ENCODE measurements at places on chromosomes 2 and 18.

GRCh38 chr18:23069898-23070297 lies 65.4 kb upstream of the CABLES1 start:
- DNase-seq, result no peak

DNA sequence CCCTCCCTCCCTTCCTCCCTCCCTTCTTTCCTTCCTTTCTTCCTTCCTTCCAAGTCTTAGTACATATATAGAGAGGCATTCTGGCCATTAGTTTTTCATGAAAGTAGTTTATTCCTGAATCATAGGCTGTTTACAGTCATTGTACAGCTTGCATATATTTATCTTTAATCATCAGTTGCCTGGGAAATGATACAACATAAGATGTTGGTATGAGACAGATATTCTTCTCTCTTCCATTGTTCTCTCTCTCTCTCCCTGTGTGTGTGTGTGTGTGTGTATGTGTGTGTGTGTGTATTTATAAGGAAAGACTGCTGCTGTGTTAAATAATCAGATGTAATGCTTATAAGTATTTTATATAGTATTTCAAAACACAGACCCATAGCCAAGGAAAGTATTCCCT lies 289.8 kb upstream of the UBE2E3 start:
- DNase-seq, result peak; percentile 29

GRCh38 chr2:231545105-231545902 lies 15.1 kb upstream of the NMUR1 start:
- peak; percentile 56 for DNase-seq

GRCh38 chr2:194214192-194214591 lies 1442.8 kb upstream of the SLC39A10 start:
- no peak for DNase-seq

DNA sequence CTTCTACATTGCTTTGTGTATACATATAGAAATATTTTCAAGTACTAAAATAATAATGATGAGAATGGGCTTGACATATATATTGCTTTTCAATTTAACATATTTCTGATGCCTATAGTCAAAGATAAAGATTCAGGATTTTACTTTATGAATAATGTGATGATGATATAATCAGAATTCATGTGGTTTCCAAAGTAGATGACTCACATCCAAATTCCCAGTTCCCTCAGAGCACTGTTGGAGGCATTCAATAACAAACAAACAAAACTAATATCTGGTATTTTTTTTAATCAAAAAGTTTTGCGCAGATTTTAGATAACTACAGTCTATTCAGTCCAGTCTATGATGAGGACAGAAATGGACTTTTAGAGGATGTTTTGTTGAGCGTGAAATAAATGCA lies 2094.5 kb upstream of the CELF4 start:
- peak; percentile 39 for DNase-seq

- no peak for DNase-seq
Measured at GRCh38 chr2:98935111-98935770, 784 bp downstream of the CRACDL start.

- DNase-seq, result no peak
Measured at GRCh38 chr2:223854741-223855140, 17.4 kb upstream of the AP1S3 start.

GRCh38 chr2:232321817-232322559 lies 56.6 kb upstream of the ALPP start:
- DNase-seq, result no peak

GRCh38 chr2:207341804-207342203 lies 176.1 kb upstream of the KLF7 start:
- DNase-seq, result no peak

DNA sequence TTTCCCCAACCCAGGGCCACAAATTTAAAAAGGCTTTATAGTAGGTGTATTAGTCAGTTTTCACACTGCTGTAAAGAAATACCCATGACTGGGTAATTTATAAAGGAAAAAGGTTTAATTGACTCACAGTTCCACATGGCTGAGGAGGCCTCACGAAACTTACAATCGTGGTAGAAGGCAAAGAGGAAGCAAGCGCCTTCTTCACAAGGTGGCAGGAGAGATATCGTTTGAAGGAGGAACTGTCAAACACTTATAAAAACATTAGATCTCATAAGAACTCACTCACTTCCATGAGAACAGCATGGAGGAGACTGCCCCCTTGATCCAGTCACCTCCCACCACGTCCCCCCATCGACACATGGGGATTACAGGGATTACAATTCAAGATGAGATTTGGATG lies 70.4 kb downstream of the FECH start:
- DNase-seq, result no peak

GRCh38 chr18:28432339-28432738 lies 255.4 kb upstream of the CDH2 start:
- no peak for DNase-seq

DNA sequence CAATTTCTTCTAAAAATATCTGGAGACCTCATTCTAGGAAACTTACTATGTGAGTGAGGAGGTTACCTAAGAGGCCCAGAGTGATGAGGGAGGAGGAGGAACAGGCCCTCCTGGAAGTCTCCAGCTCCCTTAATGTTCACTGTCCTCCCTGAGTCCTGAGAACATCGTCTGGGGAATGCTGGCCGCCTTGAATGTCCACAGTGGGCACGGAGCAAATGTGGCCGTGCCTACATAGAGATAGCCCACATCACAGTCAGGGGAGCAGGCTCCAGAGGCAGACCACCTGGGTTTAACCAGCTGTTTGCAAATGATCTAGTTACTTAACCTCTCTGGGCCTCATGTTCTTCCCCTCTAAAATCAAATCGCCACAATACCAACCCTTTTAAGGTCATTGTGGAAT lies 83.0 kb upstream of the LPIN2 start:
- no peak for DNase-seq

- no peak for DNase-seq
Measured at GRCh38 chr2:136215908-136216472, 98.0 kb upstream of the CXCR4 start.

GRCh38 chr2:29272311-29272710 lies 157.1 kb downstream of the CLIP4 start:
- no peak for DNase-seq

DNA sequence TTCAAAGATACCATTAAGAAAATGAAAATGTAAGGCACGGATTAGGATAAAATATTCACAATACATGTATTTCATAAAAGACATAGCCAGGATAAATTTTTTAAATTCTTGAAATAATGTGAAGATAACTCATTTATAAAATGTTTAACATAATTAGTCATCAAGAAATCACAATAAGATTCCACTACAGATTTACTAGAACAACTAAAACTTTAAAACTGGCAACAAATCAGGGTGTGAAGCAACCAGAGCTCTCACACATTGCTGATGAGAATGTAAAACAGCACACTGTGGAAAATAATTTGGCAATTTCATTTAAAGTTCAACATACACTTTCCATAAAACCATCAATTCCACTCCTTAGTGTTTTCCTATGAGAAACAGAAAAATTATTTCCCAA lies 89.6 kb upstream of the UBE2E3 start:
- DNase-seq, result peak; percentile 44

DNA sequence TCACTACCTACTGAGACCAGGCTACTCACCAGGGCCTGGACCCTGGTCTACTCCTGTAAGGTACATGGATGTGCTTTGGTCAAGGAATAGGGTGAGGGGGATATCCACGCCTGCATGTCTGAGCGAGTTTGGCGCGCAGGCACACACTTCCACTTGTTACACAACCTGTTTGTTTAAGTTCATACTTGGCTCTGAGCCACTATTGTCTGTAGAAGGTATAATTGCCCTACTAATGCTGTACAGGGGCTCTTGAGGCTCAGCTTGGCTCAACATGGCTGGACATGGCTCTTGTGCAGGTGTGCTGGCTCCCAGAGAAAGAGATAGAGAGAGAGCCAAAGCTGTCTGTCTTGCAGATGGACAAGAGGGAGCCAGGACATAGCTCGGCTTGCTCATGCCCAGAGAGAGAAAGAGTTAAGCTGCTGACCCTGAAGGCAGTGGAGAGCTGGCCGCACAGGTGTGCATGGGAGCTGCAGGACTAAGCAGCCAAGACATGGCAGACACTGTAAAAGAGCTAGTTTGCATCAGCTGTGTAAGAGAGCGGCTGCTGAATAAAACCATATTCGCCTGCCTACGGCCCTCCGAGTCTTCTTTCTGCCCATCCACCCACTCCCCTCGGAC lies 35.2 kb downstream of the NPPC start:
- DNase-seq, result no peak

DNA sequence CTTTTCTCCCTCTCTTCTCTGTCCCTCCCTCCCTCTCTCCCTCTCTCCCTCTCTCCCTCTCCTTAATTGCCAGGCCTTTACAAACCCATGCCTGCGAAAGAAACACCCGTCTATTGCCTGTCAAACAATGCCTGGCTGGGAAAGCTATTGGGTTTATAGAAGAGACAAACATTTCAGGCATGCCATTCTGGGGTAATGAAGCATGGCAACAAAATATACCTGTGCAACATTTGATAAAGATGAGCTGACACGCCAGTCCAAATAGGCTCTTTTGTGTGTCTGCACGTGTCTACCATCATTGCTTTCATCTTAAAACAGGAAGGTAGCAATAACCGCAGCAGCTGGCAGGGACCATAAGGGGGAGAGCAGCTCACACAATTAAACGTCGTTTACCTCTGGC lies 282.1 kb downstream of the ZNF516 start:
- DNase-seq, result no peak

DNA sequence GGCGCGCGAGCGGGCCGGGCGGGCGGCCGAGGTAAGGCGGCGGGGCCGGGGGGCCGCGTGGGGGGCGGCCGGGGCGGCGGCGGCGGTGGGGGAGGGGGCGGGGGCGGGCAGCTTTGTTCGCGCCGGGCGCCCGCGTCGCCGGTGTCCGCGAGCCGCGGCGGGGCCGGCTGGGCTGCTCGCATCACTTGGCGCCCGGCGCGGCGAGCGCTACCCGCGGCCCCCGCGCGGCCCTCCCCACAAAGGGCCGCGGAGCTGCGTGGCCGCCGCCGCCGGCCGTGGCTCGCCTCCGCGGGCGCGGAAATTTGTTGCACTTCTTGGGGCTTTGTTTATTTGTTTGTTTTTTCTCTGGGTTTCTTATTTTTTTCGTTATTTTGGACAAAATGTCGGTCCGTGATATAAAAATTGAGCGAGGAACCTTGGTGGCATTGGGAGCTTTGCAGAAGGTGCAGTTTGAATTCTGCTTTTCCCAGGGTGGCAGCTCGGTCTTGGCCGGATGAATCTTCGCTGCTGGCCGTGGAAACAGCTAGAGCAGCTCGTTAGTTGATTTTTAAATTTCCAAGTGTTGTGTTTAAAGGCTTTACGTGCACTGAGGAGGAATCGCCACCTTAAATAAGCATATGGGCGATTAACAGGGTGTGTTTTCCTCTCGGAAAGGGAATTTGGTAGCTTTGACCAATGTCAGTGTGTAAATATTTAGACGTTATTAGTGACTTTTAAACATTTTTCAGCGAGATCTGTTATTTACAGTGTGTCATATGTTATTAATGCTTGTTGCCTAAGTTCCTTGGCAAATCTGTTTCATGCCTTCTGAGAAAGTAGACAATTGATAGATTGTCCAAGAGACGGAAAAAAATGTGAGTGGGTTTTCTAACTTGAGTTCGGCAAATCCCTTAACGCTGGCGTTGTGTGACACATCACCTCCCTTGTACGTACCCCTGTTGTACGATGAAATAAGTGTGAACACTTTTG lies 822 bp downstream of the UBE2E3 start:
- DNase-seq, result peak; percentile 41

DNA sequence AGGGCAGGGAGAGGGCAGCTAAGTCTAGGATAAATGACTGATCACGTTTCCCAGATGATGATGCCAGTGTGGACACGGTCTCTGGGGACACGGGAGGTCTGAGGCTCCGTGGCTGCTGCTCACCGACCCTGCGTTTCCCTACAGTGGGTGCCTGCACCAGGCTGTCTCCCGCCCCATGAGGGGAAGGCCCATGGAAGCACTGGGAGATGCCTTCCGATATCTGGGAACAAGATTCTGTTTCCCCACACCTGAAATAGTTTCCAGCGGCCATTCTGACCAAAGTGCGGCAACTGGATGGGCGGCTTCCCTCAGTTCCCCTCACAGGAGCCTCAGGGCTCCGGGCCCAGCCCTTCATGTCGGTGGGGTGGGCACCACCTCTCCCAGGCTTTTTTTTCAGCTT lies 83.1 kb downstream of the EDAR start:
- DNase-seq, result no peak

DNA sequence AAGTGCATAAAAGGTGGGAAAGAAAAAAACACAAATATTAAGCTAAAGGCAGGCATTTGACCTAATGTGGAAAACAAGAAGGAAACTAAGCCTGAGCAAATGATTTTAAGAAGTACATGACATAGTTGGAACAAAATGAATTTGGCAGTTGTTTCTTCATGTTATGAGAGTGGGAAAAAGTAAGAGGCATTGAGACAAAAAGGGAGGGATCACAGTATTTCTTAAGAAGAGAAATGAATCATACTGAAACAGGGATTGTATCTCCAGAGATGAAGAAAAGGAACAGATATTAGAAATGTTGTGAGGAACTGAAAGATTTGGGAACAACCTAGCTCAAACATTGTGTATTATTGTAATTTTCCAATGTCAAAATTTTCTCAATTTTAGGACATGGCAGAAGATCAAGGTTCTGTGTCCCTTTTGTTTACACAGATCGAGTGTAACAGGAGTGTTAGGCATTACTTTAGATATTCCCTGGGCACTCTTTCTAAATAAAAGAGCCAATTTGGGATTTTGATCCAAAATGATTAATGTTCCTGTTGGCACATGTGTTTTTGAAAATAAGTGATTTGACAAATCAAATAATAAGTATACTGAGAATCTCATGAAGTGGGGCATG lies 98.6 kb downstream of the CALCRL start:
- DNase-seq, result peak; percentile 6

DNA sequence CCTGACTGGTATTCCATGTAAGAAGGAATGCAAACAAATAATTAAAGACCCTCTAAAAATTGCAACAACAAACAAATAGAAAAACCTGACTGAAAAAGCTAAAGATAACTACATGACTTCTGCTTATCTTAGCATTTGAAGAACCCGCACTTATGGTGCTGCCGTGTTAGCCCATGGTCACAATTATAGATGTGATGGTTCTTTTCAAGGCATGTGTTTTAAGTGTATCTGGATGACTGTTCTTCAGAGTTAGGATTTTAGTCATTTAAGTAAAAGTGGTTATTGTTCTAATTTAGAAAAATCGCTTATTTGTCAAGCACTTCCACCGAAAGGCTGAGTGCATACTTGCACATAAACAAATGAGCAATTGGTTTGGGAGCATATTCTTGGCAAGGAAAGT lies 77.3 kb downstream of the CPS1 start:
- no peak for DNase-seq

GRCh38 chr2:42850016-42850805 lies 57.8 kb upstream of the HAAO start:
- no peak for DNase-seq

DNA sequence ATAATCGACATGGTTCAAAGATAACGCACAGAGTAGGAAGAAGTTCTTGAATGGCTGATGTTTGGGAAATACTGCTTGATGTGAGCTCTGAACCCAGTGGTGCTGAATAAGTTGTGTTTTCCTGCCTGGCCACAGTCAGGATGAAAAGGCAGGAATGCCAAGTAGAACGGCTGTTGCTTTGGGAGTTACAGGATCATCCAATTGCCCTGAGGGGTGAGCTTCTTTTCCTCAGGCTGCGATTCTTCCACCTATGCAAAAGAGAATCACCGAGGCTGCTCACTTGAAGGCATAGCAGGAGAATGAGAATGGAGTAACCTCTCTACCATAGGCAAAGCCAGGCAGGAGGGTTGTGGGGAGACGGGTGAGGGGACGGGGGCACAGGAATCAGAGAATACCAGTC lies 14.4 kb upstream of the IGFBP2 start:
- DNase-seq, result no peak

- DNase-seq, result peak; percentile 55
Measured at GRCh38 chr2:41926614-41927580, 120.9 kb upstream of the PKDCC start.

All from EH (cell line).